ENCODE measurements at places on chromosomes 1 and 21. TPM values are rescaled to one million over a fixed set of nuclear protein-coding genes. Genes with fewer than 3 reads are reported as not detected.

Gene KCND3
- total RNA-seq: 5.4 TPM

Gene LAX1
- total RNA-seq: 0.42 TPM

DNA sequence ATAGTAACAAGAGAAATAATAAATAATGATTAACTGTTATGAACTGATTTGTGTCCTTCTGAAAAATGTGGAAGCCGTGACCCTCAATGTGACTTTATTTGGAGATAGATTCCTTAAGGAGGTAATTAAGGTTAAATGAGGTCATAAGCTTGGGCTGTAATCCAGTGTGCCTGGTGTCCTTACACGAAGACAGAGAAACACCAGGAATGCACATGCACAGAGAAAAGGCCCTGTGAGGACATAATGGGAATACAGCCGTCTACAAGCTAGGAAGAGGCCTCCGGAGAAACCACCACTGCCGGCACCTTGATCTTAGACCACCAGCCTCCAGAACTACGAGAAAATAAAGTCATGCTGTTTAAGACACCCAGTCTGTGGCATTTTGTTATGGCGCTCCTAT is 215.9 kb downstream of the NEGR1 start:
- DNase-seq: no peak

DNA sequence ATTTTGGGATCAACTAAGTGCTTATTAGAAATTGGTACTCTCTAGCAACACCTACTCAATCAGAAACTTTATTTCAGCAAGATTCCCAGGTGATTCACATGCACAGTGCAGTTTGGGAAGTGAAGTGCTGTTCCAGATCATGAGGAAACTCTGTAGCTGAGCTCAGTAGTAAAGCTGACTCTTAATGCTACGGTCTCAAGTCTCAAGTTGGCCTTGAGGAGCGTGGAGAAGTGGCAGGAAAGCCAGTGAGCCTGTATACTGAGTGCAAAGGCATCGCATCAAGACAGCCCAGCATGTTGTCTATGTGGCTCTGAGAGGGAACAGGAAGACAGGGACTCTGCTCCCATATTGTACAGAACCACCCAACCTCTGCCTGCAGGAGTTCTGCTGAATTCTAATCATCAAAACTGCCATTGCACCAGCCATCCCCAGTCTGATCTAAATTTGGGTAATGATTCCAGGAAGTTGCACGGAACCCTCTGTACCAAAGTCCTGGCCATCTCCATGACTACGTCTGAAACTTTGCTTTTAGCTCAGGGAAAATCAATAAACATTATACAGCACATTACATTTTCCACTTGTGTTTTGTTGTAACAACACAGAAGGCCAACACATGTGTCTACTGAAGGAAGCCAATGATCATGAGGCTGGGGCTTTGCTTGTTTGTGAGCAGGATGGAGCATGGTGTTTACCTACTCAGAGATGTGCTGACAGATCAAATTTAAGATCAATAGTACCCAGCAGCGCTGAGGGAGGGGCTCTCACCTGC is 105.1 kb upstream of the TLR5 start:
- no peak for DNase-seq

GRCh38 chr1:209672705-209673630 is 2.2 kb upstream of the G0S2 start:
- no peak for DNase-seq

DNA sequence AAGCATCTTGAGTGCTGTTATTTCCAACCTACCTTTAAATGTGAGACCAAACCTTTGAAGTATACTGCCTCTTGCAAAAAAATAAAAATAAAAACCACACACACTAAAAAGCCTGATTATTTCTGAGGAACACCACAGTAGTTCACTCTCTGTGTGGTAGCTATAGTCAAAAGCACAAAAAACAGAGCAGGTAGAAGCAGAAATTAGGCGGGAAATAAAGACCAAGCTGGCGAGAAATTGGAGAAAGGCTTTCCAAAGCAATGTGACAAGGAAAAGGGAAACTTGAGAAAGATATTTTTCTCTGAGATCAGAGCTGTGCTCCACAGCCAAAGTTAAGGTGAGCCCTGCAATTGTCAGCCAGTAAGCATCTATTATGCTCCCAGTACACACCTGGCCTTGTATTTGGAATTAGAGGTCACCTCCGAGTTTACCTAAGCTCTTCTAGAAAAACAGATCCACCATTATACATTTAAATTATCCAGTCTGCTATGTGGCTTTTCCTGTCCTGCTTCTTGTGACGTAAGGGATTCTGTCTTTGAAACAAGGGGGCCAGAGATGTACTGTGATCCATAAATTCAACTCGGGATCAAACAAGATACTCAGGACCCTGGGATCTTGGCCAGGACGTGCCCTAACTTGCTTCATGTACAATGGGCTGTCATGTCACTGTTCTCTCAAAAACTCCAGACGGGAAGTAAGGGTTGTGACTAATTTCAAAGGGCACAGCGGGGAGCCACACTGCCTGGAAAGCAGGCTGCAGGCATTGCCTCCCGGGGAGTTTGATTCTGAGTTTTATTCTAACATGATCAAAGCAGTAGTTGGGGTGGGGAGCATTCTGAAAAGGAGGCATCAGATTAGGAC is 39.8 kb upstream of the RAB4A start:
- no peak for DNase-seq

- no peak for DNase-seq
Measured at GRCh38 chr1:185972096-185972850, 238.1 kb downstream of the HMCN1 start.

GRCh38 chr21:43634618-43635017 is 24.7 kb downstream of the HSF2BP start:
- DNase-seq: no peak

- no peak for DNase-seq
Measured at GRCh38 chr1:74432325-74432724, 80.1 kb downstream of the LRRC53 start.

DNA sequence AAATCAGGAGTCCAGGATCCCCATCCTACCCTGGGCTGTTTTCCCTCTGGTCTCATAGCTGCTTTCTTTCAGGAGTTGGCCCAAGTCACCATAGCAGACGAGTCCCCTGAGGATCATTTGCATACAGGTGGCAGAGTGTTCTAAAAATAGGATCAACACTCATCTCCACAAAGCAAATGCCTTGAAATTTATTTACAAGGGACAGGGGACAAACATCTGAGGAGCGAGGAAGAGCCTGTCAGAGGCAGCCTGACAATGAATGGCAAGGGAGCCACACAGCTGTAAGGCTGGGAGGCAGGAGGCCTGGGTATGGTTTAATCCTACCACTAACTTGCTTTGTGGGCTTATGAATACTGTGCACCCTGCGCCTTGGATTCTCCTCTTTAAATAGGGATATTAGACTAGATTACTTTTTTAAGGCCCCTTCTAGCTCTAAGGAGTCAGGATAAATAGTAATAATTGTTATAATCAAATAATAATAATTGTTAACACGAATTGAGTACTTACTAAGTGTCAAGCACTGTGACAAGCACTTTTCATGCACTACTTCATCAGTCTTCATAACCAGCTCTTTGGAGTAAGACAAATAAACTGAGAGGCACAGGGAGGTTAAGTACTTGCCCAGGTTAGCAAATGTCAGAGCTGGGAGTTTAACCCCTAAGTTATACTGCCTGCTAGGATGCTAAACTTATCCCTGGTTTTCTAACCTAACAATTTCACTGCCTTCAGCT is 34.5 kb downstream of the RAB3B start:
- DNase-seq: no peak

Measured in urinary bladder (tissue), 4 donors.